Aorta (tissue), 5 donors: ENCODE measurements at places on chromosomes 12 and 14. TPM values are rescaled to one million over a fixed set of nuclear protein-coding genes. Genes with fewer than 3 reads are reported as not detected.

TTC9 gene
- total RNA-seq, result 2.7 TPM

NELL2 gene
- total RNA-seq, result 1.2 TPM

AQP6 gene
- total RNA-seq, result not detected

GRCh38 chr14:53741479-53742232, 215.0 kb downstream of the BMP4 start:
- H3K27me3 ChIP-seq, result no peaks in the 10 kb centered on the region
- no peak for DNase-seq
- H3K4me1 ChIP-seq, result no peaks in the 10 kb centered on the region
- H3K36me3 ChIP-seq, result no peaks in the 10 kb centered on the region
- no peak overlapping the region for H3K27ac ChIP-seq
- H3K4me3 ChIP-seq, result no peak overlapping the region

GRCh38 chr14:96925422-96925821, 128.2 kb downstream of the VRK1 start:
- H3K4me3 ChIP-seq, result no peak overlapping the region
- H3K36me3 ChIP-seq, result no peaks in the 10 kb centered on the region
- H3K4me1 ChIP-seq, result no peaks in the 10 kb centered on the region
- H3K27me3 ChIP-seq, result no peaks in the 10 kb centered on the region
- no peak overlapping the region for H3K27ac ChIP-seq

DNA sequence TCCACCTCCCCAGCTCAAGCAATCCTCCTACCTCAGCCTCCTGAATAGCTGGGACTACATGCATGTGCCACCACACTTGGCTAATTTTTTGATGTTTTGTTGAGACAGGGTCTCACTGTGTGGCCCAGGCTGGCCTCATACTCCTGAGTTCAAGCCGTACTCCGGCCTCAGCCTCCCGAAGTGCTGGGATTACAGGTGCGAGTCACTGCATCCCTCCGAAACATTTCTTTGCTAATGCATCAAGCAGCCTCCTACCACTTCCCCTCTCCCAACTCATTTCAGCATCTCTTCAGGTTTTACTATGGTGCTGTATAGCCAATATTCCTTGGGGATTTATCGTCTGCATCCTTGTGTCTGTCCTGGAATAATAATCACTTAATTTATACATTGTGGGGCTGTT, 2.3 kb upstream of the SLC22A17 start:
- H3K36me3 ChIP-seq, result peaks cover 3% of the 10 kb centered on the region
- peak; percentile 34 for DNase-seq
- no peak overlapping the region for H3K4me3 ChIP-seq
- H3K27me3 ChIP-seq, result no peaks in the 10 kb centered on the region
- H3K27ac ChIP-seq, result no peak overlapping the region
- no peaks in the 10 kb centered on the region for H3K4me1 ChIP-seq

DNA sequence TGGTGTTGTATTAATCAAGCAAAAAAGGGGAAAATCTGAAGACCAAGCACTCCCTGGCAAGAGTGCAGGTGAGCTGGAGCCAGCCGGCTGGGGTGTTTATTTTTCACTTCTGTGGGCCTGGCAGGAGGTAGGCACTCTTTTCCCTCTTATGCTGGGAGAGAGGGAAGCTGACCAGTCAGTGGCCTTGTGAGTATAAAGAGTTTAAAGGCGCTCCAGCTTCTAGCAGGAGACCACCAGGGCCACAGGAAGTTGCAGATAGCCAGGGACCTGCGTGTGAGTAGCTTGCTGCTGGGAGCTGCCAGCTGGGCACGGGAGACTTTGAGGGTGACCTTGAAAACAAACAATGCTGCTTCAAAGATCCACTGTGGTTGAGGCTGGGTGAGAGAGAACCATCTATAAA, 217.4 kb upstream of the PWP1 start:
- H3K27me3 ChIP-seq, result no peaks in the 10 kb centered on the region
- DNase-seq, result no peak
- H3K4me1 ChIP-seq, result no peaks in the 10 kb centered on the region
- H3K4me3 ChIP-seq, result no peak overlapping the region
- no peak overlapping the region for H3K27ac ChIP-seq

DNA sequence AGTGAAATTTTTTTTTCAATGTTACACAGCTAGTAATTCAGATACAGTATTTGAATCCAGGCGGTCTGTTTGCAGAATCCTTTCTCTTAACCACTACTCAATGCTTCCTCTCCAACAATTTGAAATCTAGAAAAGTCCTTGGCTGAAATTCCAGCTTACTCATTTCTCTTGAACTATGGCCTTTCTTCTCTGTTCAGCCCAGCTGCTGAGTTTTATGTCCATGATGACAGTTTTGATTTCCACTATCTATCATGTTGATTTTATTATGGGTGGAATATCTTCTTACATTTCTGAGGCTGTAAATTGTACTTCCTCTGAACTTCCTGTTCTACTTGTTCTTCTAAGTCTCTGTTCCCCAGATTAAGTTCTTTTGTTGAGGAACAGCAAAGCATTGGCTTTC, 315.3 kb downstream of the DIO2 start:
- H3K4me1 ChIP-seq, result no peaks in the 10 kb centered on the region
- no peak overlapping the region for H3K27ac ChIP-seq
- no peaks in the 10 kb centered on the region for H3K27me3 ChIP-seq
- H3K36me3 ChIP-seq, result no peaks in the 10 kb centered on the region
- no peak overlapping the region for H3K4me3 ChIP-seq

DNA sequence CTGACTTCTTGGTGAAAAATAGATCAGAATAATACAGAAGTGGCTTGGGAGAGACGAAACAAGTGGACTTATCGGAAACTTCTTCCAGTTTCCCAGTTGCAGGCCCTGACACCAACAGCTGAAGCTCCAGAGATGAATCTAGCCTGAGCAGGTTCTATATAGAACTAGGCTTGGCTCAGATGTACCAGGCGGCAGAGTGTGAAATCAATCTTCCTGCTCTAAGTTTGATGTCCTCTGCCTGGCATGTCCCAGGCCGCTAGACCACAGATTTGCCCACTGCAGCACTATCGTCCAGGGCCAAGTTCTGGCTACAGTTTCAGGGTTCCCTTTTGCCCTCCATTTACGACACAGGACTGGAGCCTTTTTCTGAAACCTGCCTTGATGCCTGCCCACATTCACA, 91.3 kb upstream of the PLEKHA5 start:
- no peaks in the 10 kb centered on the region for H3K4me1 ChIP-seq
- no peak for DNase-seq
- no peaks in the 10 kb centered on the region for H3K27me3 ChIP-seq
- no peak overlapping the region for H3K27ac ChIP-seq

GRCh38 chr12:112627851-112628250, 163.7 kb upstream of the RPH3A start:
- no peak overlapping the region for H3K27ac ChIP-seq
- no peaks in the 10 kb centered on the region for H3K27me3 ChIP-seq
- no peak overlapping the region for H3K4me3 ChIP-seq
- H3K4me1 ChIP-seq, result no peaks in the 10 kb centered on the region

GRCh38 chr14:101865288-101865687, 99.1 kb upstream of the DYNC1H1 start:
- H3K36me3 ChIP-seq, result no peaks in the 10 kb centered on the region
- no peak for DNase-seq

DNA sequence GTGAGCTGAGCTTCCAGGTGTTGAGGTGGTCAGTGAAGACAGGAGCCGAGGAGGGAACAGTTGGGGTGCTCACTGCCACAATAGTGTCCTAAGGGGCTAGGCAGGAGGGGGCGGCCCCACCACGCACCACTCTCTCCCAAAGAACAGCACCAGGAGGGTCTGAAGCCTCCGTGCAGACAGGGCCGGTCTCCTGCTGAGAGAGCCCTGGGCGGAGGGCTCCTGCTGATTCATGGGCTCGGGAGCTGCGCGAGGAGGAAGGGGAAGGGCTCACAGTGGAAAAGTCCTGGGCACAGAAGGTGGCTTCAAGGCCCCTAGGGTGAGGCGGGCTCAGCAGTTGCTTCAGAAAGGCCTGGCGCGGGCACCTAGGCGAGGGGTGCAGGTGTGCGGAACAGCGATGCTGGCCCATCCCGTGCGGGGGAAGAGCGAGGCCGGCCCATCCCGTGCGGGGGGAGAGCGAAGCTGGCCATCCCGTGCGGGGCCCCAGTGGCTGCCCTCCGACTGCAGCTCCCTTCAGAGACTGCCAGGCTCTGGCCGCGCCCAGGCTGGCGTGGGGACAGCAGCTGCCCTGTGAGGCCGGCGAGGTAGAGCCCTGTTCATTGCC, 176.7 kb downstream of the ADGRD1 start:
- H3K27ac ChIP-seq, result no peak overlapping the region
- H3K36me3 ChIP-seq, result no peaks in the 10 kb centered on the region
- no peaks in the 10 kb centered on the region for H3K27me3 ChIP-seq
- DNase-seq, result no peak

DNA sequence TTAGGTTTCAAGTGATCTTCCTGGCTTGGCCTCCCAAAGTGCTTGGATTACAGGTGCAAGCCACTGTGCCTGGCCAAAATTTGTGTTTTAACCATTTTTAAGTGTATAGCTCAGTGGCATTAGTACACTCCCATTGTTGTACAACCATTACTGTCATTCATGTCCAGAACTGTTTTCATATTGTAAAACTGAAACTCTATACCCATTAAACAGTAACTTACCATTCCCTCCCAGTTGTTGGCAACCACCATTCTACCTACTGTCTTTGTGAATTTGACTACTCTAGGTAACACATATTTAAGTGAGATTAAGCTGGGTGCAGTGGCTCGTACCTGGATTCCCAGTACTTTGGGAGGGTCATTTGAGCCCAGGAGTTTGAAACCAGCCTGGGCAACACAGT, 67.3 kb upstream of the KCNH3 start:
- H3K36me3 ChIP-seq, result no peaks in the 10 kb centered on the region
- no peaks in the 10 kb centered on the region for H3K4me1 ChIP-seq
- no peak overlapping the region for H3K27ac ChIP-seq
- no peaks in the 10 kb centered on the region for H3K27me3 ChIP-seq
- no peak for DNase-seq
- H3K4me3 ChIP-seq, result no peak overlapping the region

GRCh38 chr14:55370883-55371455, 40.7 kb downstream of the ATG14 start:
- H3K4me3 ChIP-seq, result no peak overlapping the region
- H3K27me3 ChIP-seq, result no peaks in the 10 kb centered on the region
- no peak overlapping the region for H3K27ac ChIP-seq
- peaks cover under 1% of the 10 kb centered on the region for H3K36me3 ChIP-seq

GRCh38 chr12:67141296-67142018, 127.7 kb upstream of the CAND1 start:
- no peaks in the 10 kb centered on the region for H3K27me3 ChIP-seq
- DNase-seq, result no peak
- no peak overlapping the region for H3K27ac ChIP-seq

- no peak overlapping the region for H3K27ac ChIP-seq
- no peaks in the 10 kb centered on the region for H3K27me3 ChIP-seq
- H3K4me3 ChIP-seq, result no peak overlapping the region
- H3K4me1 ChIP-seq, result peaks cover 2% of the 10 kb centered on the region
- DNase-seq, result no peak
- no peaks in the 10 kb centered on the region for H3K36me3 ChIP-seq
These were observed 72.3 kb downstream of the SRGAP1 start for GRCh38 chr12:63916561-63917476.

- no peak overlapping the region for H3K27ac ChIP-seq
- H3K27me3 ChIP-seq, result no peaks in the 10 kb centered on the region
- no peaks in the 10 kb centered on the region for H3K4me1 ChIP-seq
- no peaks in the 10 kb centered on the region for H3K36me3 ChIP-seq
These were observed 232.9 kb upstream of the CPNE8 start for GRCh38 chr12:39138268-39138667.
